ENCODE measurements at places on chromosomes 4 and X. TPM values are rescaled to one million over a fixed set of nuclear protein-coding genes. Genes with fewer than 3 reads are reported as not detected.

DNA sequence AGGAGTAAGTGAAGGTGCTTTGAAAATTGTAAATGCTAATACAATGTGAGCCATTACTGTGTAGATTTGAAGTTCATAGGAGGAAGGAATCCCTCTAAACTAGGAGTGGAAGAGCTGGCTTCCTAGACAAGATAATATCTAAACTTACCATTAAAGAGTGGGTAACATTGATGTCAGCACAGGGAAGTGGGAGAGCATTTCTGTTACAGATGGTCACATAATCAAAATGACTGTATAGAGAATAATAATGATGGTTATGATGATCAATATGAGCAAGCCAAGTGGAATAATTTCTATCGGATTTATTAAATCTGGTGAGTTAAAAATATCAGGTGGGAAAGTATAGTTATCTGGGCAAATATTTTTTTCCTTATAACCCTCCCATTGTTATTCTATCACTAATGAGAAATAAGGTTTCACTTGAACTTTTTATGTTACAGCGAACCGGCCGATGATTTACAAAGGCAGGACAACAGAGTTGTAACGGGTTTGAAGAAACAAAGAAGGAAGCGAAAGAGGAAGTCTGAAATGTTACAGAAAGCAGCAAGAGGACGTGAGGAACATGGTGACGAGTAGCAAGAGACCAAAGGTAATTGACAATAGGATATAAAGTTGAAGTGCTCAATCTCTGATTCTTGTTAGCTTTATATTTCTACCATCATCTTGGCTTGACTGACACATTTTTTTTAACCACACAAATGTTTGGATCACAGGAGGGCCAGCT, 43.5 kb downstream of the FMR1NB start:
- DNase-seq = no peak

DNA sequence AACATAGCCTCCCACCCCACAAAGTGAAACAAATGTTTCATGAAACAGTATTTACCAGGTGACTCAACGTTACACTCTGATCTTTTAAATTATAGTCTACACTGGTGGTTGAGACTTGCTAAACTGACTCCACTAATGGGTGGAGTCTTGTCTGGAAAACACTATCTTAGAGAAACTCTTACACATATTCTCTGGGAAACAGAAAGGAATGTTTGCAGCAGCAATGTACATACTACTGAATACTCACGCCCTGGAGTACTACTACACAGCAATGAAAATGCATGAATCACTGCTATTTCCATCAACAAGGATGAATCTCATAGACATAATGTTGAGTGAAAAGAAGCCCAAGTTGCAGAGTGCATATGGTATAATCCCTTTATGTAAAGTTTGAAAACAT, 208.5 kb upstream of the IGFBP7 start:
- DNase-seq = no peak

DNA sequence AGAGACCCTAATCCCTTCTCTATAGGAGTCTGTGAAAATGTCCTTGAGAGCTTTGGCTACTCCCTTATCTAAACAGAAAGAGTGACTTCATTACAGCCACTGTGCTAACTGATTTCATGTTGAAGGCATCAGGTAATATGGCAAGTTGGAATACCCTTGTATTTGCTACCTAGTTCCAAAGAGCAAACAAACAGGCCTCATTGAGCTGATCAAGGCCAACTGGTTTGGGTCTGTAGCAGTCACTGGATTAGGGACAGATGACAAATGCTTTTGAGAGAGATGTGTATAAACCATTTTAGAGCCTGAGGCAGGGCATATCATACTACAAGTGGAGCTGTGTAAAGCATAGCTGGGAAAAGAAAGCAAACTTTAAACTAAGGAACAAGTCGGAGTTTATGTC, 22.9 kb upstream of the PDLIM5 start:
- DNase-seq = no peak

DNA sequence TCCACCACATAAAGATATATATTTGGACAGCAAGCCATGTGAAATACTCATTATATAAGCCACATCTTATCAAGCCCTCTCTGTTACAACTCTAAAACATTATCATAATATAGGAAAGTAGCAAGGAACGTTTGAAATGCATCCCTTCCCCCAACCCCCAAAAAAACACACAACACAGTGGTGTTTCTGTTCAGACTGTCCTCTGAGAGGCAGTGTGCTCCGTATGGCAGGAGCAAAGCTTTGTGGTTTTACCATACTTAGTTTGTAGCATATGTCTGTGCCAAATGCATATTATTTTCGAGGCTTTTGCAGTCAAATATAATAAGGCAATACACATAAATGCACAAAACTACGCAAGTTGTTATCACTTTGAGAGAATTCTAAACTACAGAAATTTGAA, 194.2 kb downstream of the RAPGEF2 start:
- no peak for DNase-seq

DNA sequence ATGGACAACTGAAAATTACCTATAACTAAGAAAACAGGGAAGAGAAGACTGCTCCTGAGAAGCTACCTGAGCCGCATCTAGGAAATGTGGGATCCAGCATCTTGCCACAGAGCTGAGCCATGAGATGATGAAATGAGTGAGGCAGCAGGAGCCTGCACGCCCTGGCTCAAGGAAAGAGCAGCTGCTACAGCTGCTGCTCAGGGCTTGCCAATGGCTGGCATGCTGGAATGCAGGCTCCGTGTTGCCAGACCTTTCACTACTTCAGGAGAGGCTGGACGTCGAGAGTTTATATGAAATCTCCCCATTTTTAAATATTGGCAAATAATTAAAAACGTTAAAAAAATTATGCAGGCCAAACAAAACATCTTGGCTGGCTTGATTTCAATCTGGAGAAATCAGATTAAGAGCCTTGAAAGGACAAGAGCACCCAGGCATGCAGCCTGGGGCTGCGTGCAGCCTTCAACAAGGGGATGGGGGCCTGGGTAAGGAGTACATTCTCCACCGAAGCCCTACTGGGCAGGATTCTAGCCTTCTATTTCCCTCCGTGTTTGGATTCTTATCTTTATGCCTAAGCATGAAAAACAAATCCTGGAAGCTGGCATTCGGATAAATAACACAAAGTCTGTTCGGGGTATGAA, 227.6 kb downstream of the NR3C2 start:
- peak; percentile 43 for DNase-seq

NKX3-2 gene
- 0.11 TPM for polyA plus RNA-seq

USP17L30 gene
- not detected for polyA plus RNA-seq

GRCh38 chrX:10176121-10177003, 19.6 kb downstream of the CLCN4 start:
- DNase-seq = no peak

PAGE2B gene
- not detected for polyA plus RNA-seq

GRCh38 chr4:153024466-153024865, 88.3 kb downstream of the FHDC1 start:
- DNase-seq = no peak

TMEM35A gene
- polyA plus RNA-seq = 8.1 TPM

DNA sequence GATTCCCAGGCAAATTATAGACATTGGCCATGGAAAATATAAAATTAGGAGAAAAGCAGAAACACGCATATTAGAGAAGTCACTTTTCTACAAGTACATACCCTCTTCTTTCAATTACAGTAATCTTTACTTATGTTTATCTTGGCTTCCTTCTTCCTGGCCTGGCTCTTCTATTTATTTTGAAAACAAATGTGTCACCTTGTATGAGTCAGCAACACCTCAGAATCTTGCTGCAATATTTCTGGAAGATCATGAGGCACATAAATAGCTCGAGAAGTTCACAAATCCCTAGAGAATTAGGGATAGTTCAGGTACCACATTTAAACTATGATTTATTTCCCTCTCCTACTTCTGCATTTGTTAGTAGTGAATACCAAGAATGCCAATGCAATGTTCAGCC, 124.6 kb downstream of the ANOS1 start:
- no peak for DNase-seq

ADH4 gene
- not detected for polyA plus RNA-seq

DNA sequence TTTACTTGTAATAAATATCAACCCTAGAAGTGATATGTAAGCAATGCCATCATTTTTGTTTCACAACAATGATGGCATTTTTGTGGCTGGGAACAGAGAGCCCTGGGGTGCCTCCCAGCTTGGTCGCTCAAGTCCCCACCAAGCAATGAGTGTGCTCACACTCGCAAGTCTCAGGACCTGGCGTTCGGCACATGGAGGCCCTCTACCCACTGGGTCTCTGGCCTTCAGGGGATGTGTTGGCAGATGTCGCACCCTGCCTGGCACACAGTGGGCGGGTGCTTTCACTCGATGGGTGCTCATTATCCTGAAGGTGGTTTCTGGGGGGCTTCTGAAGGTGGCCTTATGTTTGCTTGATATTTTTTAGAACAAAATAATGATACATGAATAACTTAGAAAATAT, 74.7 kb upstream of the STS start:
- DNase-seq = no peak

GRCh38 chrX:112668476-112669409, 11.0 kb downstream of the LHFPL1 start:
- no peak for DNase-seq

- DNase-seq = no peak
Measured at GRCh38 chr4:2069161-2069971, 10.2 kb downstream of the NAT8L start.

DNA sequence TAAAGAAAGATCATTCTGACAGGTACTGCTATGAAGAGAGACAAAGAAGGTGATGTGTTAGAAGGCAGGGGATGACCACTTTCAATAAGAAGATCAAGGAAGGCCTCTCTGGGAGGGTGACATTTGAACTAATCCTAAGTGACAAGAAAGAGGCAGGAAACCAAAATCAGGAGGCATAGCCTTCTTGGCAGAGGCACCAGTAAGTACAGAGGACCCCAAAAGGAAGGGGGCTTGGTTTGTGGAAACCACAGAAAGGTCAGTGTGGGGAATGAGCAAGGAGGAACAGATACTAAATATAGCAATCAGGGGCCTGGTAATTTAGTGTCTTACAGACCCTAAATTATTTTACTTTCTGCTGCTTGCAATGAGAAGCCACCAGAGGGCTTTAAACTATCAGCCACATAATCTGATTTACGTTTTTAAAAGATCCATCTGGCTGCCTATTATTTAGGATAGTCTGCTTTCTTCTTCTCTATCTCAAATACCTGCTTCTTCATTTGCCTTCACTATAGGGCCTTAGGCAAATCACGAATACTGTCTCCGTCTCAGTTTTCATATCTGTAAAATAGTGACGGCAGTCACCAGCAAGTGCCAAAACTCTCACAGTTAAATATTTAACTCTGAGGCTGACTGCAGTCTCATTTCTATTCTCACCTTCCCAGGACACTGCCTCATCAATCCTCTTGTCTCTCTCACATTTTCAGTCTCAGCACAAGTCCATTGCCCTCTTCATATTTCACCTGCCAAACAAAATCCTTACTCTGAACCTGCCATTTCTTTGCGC, 16.7 kb downstream of the NR3C2 start:
- DNase-seq = no peak

CCNA2 gene
- 24.8 TPM for polyA plus RNA-seq

OTUD6A gene
- not detected for polyA plus RNA-seq

LDOC1 gene
- 52.3 TPM for polyA plus RNA-seq

DNA sequence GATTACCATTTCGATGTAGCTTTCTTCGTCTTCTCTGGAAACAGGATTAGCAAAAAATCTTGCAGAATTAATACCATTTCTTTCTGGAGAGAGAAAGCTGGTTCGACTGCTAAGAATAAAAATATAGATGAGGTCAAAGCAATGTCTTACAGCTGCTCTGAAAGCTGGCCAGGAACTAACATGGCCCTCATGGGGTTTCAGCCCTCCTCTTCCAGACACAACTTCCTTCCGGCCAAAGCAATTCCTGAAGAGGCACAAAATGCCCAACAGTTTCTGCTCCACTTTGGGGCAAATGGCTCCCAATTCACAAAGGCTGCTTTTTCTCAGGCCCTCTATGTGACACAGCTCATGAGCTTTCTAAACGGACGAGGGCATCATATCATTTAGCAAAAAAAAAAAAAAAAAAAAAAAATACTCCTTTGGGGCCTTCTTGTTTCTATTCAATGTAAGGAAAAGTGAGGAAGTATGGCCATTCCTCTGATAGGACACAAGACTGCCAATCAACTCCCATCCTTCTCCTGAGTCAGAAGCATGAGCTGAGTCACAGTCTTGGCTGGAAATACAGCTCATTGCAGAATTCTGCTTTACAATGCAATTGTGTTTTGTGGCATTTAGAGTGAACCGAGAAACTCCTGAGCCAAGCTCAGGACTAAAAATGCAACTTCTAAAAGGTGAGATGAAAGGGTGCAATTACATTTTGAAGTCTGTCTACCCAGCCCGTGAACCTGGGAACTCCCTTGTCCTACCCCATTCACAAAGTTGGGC, 42.7 kb upstream of the CTAG2 start:
- DNase-seq = peak; percentile 76

- DNase-seq = no peak
Measured at GRCh38 chrX:103556963-103557612, 28.2 kb upstream of the TCEAL4 start.

SOWAHD gene
- polyA plus RNA-seq = 0.57 TPM

- DNase-seq = no peak
Measured at GRCh38 chrX:19554786-19555185, 39.5 kb upstream of the MAP3K15 start.

DNA sequence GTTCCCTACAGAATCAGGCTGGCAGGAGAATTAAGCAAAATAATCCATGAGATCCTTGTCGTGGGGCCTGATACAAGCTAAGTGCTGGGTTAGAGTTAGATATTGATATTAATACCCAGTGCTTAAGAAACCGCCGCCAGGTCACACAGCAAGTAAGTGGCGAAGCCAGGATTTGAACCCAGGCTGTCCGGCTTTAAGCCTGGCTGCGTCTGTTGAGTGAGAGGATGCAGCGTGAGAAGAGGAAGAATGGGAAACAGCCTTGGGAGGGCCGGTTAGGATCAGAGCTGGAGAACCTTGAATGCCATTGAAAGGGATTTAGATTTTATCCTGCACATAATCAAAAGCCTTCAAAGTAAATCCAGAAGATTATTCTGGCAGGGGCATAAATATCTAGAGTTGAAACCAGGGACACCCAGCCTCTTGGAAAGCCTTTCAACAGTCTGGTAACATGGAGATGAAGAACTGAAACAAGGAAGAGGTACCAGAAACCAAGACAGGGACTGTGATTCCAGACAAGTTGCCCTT, 64.8 kb upstream of the HELT start:
- no peak for DNase-seq

KLHL34 gene
- 1.1 TPM for polyA plus RNA-seq

GPR173 gene
- 11.6 TPM for polyA plus RNA-seq

DNA sequence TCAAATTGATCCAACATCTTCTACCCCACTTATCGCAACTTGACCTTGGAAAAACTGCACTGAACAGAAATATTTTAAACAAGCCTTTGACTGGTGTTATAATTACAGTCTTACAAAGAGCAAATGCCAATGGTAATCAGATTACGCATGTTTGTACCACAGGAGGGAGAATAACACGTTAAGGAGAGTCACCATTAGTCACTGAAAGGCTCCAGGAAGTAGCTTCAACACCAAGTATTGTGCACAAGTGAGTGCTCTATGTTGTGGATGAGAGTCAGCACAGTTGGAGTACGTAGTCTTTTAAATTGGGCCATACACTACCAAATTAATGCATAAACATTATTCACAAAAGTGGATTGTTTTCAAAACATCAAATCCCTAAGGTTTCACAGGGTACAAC, 1081.5 kb upstream of the TENM3 start:
- DNase-seq = no peak

- DNase-seq = no peak
Measured at GRCh38 chrX:21741869-21742701, 15.8 kb downstream of the SMPX start.

- no peak for DNase-seq
Measured at GRCh38 chrX:69014200-69014599, 151.1 kb downstream of the PJA1 start.

All from muscle of arm (tissue), 14 donors.